ENCODE measurements at places on chromosomes 16 and 17.

GRCh38 chr17:44599298-44600175 lies 42.3 kb downstream of the FZD2 start:
- DNase-seq: no peak

DNA sequence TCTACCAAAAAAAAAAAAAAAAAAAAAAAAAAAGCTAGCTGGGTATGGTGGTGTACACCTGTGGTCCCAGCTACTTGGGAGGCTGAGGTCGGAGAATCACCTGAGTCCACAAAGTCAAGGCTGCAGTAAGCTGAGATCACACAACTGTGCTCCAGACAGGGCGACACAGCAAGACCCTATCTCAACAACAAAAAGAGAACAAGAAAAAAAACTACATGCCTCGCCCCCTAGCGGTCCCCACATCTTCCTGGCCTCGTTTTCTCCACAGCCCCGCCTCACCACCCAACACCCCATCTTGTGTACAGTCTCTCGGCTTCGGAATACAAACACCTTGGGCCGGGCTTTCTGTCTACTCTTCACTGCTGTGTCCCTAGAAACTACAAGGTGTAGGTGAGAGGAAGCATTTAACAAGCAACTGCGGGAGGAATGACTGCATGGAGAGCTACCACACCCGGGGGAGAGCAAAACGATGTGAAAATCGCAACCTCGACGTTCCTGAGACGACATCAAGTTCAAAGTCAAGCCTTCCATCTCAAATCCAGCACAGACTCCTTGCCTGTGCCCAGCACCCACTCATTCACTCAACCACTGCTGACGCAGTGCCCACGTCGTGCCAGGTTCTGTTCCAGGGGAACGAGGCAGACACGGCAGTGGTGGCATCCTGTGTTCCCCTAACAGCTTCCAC lies 9.0 kb downstream of the NTAN1 start:
- no peak for DNase-seq

- no peak for DNase-seq
These were observed 9.0 kb downstream of the C16orf54 start for GRCh38 chr16:29736764-29737163.

DNA sequence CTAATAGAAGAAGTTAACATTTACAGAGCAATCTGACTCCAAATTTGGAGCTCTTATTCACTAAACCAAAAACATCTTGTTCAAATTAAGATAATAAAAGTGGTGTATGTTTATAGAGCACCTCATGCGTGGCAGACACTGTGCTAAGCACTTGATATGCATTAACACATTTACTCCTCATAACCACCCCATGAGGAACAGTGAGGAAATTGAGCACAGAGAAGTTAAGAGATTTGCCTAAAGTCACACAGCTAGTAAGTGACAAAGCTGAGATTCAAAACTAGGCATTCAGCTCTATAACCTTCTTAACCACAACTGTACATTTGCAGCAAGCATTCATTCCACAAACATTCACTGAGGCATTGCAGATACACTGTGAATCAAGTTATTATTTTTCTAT lies 94.0 kb downstream of the VAT1L start:
- DNase-seq: peak; percentile 27

GRCh38 chr17:55285340-55286301 lies 20.9 kb downstream of the HLF start:
- no peak for DNase-seq

Measured in SK-N-SH (cell line).